CD4-positive, CD25-positive, alpha-beta regulatory T cell (primary cell): ENCODE measurements at places on chromosomes 5 and 9. TPM values are rescaled to one million over a fixed set of nuclear protein-coding genes. Genes with fewer than 3 reads are reported as not detected.
A peak's percentile ranks its signal among the peaks of the same experiment; 100 is the strongest.

Gene ALDH1A1
- 1.0 TPM for total RNA-seq

Gene SLC1A1
- 0.76 TPM for total RNA-seq

- peaks cover 4% of the 10 kb centered on the region for H3K27me3 ChIP-seq
- H3K36me3 ChIP-seq: no peaks in the 10 kb centered on the region
- no peaks in the 10 kb centered on the region for H3K4me1 ChIP-seq
- no peak for DNase-seq
- no peak overlapping the region for H3K27ac ChIP-seq
Measured at GRCh38 chr9:6302417-6302816, 25.8 kb upstream of the TPD52L3 start.

DNA sequence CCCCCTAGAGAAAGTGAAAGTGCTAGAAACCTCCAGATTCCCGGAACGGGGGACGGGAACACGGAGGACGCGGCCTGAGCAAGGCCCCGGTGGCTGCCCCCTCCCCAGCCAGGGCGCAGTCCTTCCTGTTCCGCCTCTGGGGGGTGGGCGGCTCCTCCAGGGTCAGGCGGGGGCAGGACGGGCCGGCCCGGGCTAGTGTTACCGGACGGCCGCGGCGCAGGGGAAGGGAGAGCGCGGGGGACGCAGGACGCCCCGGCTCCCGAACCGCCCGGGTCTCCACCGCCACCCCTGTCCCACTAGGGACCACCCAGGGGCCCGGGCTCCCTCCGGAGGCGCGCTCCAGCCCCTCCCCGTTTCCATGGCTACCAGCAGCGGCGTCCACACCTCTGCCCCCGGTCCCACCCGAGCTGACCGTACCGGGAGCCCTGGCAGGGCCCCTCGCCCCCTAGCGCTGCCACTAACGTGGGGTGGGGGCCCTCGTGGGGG, 579 bp downstream of the SLC12A7 start:
- peak; percentile 35 for DNase-seq
- peak overlapping the region; percentile 69 for H3K27ac ChIP-seq
- peaks cover 48% of the 10 kb centered on the region for H3K4me1 ChIP-seq
- peak overlapping the region; percentile 53 for H3K4me3 ChIP-seq
- H3K36me3 ChIP-seq: no peaks in the 10 kb centered on the region

Gene TRPM3
- total RNA-seq: not detected
